ENCODE measurements at places on chromosomes 4 and X. TPM values are rescaled to one million over a fixed set of nuclear protein-coding genes. Genes with fewer than 3 reads are reported as not detected.
A peak's percentile ranks its signal among the peaks of the same experiment; 100 is the strongest.

- DNase-seq: no peak
Measured at GRCh38 chr4:17469931-17470674, 41.8 kb downstream of the QDPR start.

Gene SNCA
- polyA plus RNA-seq: 2.7 TPM

DNA sequence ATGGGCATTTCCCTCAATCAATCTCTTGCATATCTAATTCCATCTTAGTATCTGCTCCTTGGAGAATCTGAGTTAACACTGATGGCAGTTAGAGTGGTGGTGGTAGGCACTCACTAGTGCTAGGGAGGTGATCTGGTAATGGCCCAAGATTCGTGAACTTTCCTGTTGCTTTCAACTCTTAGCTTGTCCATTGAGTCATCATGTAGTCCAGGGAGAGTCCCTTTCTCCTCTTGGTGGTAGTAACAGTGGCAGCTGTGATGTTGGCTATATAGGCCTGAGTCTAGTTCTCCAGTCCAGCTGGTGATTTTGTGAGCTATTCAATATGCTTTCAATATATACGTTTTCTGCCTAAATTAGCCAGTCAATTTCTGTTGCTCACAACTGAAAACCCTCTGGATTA lies 7.0 kb upstream of the XKRX start:
- no peak for DNase-seq

DNA sequence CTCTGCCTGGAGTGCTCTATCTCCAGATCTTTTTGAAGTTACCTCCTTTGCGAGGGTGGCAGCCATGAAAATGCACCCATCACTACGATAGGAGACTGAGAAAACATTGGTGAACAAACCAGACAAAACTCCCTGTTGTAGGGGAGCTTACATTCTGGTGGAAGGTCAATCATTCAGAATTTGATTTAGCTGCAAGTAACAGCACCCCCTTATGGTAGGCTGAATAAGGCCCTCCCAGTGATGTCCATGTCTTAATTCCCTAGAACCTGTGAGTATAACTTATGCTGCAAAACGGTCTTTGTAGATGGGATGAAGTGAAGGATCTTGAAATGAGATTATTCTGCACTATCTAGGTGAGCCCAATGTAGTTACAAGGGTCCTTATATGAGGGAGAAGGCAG lies 5.6 kb upstream of the TEC start:
- no peak for DNase-seq

GRCh38 chrX:46477435-46477834 lies 67.8 kb downstream of the ZNF674 start:
- DNase-seq: no peak

DNA sequence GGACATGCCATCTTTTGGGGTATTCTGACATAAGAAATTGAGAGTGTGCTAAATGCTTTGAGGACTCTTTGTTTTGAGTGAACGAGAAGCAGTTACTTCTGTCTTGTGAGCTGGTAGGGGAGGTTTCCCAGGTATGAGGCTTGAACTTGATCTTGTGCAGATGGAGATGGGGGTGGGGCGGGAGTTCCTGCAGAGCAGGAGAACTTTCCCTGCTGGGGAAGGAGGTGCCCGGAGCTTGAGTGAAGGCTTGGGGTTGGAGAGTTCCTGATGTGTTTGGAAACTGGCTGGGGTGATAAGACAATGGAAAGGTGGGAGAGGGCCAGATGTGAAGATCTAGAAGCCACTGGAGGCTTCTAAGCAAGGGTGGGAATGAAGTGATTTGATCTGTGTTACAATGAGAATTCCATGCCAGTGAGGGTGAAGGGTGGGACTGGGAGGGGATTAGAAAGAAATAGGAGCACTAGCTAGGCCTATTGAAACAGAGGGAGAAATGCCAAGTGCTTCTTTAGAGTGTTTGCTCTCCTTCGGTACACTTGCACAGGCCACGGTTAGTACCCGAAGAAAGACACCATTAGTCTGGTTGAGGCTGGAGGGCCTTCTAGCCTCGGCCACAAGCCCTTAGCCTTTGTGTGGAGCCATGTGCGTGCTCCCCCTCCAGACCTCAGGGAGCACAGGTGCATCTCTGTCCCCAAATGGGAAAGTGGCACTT lies 103.5 kb upstream of the STOX2 start:
- DNase-seq: no peak

GRCh38 chrX:87468941-87469340 lies 48.7 kb upstream of the KLHL4 start:
- DNase-seq: no peak

DNA sequence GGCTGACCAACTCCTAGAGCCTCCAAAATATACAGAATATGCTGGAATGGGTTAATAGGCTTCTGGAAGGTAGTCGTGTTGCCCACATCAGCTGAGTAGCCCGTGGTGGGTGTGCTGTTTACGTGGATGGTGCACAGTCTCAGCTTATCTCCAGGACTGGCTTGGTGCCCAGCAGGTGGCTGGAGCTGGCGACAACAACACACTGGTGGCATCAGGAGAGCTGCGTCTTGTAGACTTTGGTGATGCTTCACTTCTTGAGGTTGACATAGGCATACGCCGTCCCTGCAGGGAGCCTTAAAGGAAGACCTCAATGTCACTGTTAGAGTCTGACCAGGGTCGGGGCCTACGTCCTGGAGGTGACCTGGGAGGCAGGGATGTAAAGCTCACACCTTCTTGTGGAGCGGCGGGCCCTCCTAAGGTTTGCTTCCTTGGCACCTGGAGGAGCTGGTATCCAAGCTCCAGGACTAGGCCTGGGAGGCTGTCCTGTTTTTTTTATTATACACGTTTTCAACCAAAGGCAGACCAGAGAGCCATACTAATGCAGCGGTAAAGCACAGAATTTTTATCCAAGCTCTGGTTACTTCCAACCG lies 26.5 kb upstream of the RBMX start:
- no peak for DNase-seq

DNA sequence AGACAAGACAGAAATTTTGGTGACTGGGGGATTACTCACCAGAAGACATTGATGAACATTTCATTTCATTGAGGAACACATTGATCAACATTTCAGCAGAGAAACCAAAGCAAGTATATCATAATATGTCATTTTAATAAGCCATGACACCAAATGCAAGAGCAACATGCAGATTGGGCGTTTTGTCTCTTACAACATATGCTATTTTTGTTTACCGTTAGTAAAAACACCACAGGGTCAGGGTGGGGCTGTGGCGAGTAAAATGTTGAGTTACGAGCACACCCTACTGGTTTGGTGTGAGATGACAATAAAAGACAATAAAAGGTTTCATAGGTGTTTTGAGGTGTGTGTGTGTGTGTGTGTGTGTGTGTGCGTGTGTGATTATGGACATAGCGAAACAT lies 294.5 kb downstream of the PDGFC start:
- DNase-seq: no peak

Gene MAGEA10
- polyA plus RNA-seq: not detected

DNA sequence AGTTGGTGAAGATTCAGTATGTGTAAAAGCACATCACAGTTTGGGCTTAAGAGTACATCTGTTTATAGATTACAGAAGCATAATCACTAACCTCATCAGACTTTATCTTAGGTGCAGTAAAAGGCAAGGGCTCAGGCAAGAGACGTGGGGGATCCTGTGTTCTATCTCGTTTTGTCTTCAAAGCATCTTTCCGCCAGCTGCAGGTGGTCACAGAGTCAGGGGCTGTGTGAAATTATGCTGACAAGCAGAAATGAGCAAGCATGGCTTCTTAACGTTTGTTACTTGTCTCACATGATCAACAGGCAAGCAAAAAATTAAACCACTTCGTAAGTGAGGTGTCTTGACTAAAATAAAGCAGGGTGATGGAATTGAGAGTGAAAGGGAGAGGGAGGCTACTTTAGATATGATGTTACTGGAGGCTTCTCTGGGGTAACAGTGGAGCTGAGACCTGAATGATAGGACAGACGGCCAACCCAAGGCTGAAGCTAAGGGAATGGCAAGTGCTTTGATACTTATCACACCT lies 1.4 kb upstream of the TEC start:
- DNase-seq: no peak

- no peak for DNase-seq
Measured at GRCh38 chr4:92733231-92733630, 429.5 kb downstream of the GRID2 start.

Gene ATP8A1
- polyA plus RNA-seq: 0.05 TPM

DNA sequence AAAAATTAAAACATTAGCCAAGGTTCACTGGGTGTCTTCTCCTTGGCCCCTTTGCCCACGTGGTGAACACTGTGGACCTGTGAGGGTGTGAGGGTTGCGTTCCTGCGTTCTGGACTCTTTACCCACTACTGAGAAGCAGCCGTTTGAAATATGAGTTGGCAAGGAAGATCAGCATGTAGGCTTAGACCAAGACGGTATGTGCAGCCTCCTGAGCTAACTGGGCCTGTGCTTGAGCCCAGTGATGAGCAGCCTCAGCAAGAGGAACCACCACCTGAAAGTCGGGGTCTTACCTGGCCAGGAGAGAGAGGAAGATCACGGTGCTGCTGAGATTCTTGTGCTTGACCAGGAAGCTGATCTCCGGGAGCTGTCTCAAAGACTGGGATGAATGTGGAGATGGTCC lies 19.5 kb downstream of the RGS12 start:
- DNase-seq: no peak

DNA sequence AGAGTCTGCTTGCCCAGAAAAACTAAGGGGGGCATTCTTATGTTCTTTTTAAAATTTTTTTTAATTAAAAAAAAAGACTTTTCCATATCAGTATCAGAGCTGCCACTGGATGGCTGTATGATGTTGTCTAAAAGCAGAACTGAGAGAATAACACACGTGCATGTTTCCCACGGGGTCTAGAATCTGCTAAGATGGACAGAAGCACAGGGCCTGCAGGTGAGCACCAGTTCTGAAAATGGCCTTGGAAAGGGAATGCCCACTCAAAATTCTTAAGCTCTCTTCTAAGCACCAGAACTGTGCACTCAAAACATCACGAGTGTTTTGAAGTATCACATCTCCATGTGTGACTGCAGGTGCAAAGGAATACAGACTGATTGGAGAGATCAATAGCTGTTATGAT lies 61.1 kb downstream of the ARAP2 start:
- DNase-seq: no peak

Gene SYTL5
- 0.03 TPM for polyA plus RNA-seq

DNA sequence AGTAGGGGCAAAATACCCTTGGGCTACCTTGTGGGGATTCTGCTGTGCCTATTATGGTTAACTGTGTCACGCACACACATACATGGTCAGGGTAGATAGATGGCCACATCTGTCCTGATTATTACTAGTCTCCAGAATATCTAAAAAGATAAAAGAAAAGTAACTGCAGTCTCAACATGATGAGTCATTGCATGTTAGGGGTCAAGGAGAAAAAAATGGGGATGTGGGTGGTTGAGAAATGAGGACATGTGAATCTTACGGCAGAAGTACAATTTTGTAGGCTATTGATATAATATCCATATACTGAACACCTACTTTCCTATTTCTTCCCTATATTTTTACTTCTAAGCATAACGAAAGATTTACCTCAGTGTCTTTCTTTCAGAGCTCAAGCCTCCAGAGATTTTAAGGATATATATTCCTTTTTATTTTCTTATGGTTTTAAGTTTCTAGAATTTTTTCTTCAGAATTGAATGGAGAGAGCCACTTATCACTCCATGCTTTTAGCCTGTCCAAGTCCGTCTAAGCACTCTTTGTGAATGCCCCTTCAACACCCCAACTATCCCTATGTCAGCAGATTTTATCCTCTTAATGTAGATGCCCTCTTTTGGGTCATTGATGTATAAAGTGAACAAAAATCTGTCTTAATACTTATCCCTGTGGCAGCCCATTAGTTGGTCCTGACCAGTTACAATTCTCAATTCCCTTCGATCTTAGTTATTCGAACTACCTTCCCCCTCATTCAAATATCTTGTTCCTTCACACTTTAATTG lies 642.2 kb downstream of the IQCM start:
- DNase-seq: no peak

DNA sequence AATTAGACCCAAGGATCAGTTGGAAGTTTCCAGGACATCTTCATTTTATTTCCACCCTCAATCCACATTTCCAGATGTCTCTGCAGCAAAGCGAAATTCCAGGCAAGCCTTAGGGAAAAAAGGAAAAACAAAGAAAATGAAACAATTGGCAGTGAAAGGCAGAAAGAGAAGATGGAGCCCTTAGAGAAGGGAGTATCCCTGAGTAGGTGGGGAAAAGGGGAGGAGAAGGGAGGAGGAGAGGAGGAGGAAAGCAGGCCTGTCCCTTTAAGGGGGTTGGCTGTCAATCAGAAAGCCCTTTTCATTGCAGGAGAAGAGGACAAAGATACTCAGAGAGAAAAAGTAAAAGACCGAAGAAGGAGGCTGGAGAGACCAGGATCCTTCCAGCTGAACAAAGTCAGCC lies at the start of gene PLP1:
Gene PLP1, plus strand, starts transcription at position 295 of the 400 bp plus-strand sequence. CDS start 156 bp downstream, outside the sequence.
- no peak for DNase-seq

- DNase-seq: no peak
Measured at GRCh38 chr4:149727663-149728062, 88.0 kb downstream of the IQCM start.

DNA sequence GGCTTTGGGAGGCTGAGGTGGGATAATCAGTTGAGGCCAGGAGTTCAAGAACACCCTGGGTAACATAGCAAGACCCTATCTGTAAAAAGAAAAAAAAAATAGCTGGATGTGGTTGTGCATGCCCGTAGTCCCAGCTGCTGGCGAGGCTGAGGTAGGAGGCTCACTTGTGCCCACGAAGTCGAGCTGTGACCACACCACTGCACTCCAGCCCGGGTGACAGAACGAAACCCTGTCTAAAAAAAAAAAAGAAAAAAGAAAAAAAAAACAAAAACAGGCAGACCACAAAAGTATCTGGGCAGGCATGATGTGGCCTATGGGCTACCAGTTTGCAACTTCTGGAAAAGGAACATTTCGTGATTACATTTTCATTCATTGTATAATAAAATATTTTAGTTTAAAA lies 38.1 kb upstream of the RASGEF1B start:
- no peak for DNase-seq

- no peak for DNase-seq
Measured at GRCh38 chr4:129136433-129136832, 40.5 kb downstream of the C4orf33 start.

DNA sequence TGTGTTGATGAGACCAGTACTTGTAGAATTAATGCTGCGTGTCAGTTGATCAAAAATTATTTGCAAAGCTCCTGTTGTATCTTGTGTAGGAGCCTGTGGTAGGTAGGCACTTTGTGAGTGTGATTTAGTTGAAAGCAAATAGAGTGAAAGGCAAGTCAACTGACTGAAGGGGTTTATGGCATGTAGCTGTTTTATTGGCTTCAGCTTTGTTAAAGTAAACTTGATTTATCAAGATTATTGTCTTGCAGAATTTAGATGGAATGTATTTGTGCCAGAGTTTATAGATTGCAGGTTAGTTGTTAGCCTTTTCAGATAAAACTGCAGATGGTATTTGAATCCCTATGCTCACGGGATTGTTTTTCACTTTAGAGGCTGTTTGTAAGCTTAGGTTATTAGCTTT lies 128.0 kb downstream of the FRAS1 start:
- DNase-seq: no peak

- DNase-seq: no peak
Measured at GRCh38 chr4:140931911-140932310, 175.7 kb upstream of the TBC1D9 start.

GRCh38 chr4:40998675-40999358 lies 215.5 kb downstream of the APBB2 start:
- DNase-seq: no peak

- no peak for DNase-seq
Measured at GRCh38 chr4:56540826-56541225, 35.2 kb downstream of the ARL9 start.

GRCh38 chrX:154051201-154051810 lies 31.6 kb upstream of the IRAK1 start:
- peak; percentile 78 for DNase-seq

Gene SRPX2
- not detected for polyA plus RNA-seq

GRCh38 chr4:93791570-93792195 lies 36.9 kb upstream of the ATOH1 start:
- peak; percentile 70 for DNase-seq

Gene DMRTC1
- polyA plus RNA-seq: not detected

Gene SRPX
- 0.42 TPM for polyA plus RNA-seq

GRCh38 chrX:49978176-49978575 lies 55.8 kb downstream of the CLCN5 start:
- DNase-seq: no peak
